ENCODE measurements at places on chromosomes 1 and 21.

DNA sequence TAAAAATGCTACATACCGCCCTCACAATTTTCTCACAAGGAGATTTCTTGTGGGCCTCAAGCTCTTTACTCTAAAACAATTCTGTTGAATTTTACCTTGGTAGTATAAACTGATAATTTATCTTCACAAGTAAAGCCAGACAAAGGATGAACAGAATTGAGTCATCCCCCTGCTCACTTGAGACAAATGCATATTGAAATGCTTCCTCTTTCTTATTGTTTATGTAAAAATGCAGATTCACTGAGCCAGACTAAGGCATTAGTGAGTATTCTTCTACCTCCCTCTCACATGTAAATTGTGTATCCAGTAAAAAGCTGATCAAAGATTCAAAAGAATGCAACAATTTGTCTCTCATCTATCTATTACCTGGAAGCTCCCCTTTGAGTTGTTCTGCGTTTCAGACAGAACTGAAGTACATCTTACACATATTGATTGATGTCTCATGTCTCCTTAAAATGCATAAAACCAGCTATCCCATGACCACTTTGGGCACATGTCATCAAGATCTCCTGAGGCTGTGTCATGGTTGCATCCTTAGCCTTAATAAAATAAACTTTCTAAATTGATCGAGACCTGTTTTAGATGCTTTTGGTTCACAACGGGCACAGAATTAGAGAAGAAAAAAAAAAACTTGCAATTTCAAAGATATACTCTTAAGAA lies 743.1 kb upstream of the B3GALT2 start:
- no peak for DNase-seq

DNA sequence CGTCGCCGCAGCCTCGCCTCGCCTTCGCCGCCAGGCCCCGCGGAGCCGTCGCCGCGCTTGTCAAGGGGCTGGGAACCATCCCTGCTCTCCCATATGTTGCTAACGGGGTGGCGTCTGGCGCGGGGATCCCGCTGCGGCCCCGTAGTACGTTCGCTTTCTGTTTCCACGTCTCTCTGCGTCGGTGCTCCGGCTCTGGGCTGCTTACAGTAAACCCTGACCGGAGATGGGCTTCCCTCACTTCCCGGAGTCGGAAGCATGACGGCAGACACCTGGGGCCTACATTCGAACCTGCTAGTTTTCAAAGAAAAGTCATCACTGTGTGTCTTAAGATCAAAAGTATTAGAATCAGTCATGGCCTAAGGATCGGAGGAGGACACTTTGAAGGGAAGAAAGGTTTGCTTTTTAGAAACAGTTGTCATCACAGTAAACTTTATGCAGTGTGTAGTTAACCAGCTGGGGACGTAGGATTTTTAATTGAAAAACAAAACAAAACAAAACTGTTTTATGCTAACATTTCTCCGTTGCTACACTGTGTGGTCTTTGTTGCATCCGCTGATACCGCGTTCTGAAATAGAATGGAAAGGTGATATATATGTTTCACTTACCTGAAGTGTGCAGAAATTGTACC lies 69.0 kb downstream of the SLC35A3 start:
- no peak for DNase-seq

GRCh38 chr1:90114521-90115141 lies 119.7 kb downstream of the ZNF326 start:
- DNase-seq, result peak; percentile 47

GRCh38 chr1:172427191-172427590 lies 6.7 kb downstream of the C1orf105 start:
- no peak for DNase-seq

DNA sequence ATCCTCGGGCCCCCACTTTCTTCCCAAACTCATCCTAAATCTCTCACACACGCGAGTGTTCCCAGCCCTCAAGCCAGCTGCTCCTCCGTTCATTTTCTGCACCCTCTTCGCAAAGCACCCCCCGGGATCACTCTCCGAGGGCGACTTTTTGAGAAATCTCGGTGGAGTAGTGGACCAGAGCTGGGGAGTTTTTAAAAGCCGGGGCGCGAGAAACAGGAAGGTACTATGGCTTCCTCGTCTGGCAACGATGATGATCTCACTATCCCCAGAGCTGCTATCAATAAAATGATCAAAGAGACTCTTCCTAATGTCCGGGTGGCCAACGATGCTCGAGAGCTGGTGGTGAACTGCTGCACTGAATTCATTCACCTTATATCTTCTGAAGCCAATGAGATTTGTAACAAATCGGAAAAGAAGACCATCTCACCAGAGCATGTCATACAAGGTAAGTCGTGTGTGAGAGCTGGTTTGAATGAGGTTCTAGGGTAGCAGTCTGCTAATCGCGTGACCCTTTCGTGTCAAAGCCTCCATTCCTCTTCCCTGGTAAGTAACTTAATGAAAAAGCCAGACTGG lies 800 bp downstream of the DR1 start:
- DNase-seq, result peak; percentile 1

DNA sequence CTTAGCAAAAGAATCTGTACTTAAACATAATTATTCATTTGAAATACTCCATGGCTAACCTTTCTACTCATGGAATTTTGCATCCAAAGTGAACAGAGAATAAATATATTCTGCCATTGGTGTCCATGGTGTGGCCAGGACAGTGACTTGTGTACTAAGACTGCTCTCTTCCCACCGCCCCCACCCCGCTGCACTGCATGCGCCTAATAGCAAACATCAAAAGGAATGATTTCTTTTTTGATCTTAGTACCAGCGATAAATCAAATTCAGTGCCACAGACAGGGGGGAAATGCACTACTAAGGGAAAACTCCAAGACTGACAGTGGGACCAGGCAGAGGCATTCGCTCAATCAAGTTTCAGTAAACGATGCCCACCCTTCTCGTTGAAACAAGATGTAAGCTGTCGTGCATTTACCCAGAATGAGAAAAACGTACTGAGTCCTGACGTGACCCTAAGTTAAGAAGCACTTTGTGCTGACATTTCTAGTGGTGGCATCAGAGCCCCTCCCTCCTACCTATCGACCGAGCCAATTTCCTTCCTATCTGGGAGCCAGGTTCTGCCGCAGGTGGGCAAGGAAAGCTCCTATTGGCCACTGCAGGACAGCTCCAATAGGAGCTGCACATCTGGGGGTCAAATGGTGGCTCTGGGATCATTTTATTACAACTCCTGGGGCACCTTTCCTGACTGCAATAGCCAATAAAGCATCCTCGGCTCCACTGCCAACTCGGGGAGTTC lies 12.5 kb downstream of the ESRRG start:
- DNase-seq, result no peak

DNA sequence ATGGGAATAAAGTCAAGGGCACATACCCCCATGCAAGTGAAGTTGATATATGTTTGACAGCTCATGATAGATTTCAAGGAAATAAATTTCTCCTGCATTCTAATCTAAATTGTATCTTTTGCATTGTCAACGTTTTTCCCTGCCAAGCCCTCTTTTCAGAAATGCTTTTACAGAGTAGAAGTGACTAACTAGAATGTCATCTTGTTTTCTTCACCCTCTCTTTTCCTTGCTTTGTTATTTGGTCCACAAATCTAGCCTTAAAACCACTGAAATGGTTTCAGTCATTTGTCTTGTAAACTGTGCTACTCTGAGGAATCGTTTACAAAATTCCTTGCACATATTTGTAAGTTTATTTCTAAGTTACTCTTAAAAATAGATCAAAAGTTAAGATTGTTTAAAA lies 600.8 kb upstream of the CXADR start:
- no peak for DNase-seq

DNA sequence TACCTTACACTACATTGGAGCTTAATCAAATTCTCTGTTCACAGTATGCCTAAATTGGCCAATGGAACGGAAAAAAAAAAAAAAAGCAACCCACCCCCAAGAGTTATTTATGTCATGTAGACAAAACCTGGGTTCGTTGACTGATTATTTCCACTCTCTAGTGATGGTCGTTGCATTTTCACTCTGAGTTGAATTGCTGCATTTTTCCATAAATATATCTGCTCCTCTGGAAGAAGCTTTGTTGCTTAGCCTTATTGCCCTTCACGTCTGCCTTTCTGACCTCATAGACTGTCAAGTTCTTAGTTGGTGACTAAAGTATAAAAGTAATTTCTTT lies 90.2 kb upstream of the RUNX1 start:
- no peak for DNase-seq

GRCh38 chr1:78019024-78019423 lies 14.3 kb downstream of the DNAJB4 start:
- DNase-seq, result no peak

DNA sequence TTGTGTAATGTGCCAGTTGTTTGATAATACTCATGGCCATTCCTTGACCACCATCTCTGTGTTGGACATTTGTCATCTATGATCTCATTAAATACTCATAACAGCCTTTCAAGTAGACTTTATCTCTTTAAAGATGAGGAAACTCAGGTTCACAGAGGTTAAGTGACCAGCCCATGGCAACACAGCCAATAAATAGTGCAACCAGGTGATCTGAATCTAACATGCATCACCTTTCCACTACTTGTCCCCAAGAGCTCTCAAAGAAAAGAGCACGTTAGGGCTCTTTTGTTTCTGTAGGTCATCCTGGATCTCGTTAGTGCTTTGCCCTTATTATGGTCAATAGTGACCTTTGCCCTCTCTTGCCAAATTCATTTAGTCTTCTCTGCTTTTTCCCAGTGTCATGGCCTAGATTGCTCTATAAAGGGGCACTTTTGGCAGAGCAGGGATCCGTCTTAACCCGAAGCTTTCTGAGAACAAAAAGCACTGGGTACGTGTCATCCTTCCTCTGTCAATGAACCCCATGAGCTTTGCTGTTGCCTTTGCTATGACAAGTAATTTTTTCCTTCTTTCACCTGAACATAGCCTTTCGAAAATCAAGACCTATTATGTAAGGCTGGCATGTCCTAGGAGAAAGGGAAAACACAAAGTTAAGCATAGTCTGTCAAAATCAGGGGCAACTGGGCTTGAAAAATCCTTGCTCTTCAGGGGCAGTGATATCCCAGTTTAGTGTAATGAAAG lies 88.0 kb upstream of the PLXNA2 start:
- DNase-seq, result no peak

- DNase-seq, result no peak
These were observed 135.1 kb downstream of the CDC7 start for GRCh38 chr1:91635763-91636162.

DNA sequence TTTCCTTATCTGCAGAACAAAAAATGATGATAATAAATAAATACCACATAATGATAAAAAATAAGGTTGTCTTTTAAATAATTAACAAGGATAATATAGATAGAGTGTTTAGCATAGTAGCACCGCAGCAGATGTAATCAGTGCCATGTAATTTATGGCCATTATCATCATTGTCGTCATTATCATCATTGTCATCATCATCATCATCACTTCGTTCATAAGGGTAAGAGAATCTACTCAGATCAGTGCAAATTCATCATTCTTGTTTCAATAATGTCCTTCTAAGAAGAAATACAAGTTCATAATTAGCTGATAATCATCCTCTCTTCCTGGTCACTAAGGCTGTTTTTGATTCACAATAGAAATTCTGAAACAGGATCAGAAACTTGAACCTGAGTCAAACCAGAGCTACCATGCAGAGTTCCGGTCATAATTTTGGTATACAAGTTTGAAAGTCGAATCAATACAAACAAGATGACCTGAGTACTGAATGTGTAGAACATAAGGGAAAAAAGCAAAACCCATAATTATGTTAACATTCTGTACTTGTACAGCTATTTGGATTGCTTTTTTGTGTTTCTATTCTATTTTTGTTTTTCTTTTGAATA lies 172.0 kb downstream of the LRRC40 start:
- no peak for DNase-seq

- no peak for DNase-seq
These were observed 29.9 kb downstream of the SPAG17 start for GRCh38 chr1:118155106-118155505.

Measured in NT2/D1 (cell line).